Left hindlimb (tissue), 1 donor: ENCODE measurements at places on chromosomes 2 and 18.

GRCh38 chr2:203809084-203809521, 58.5 kb upstream of the CTLA4 start:
- DNase-seq, result no peak

GRCh38 chr18:30676053-30676480, 366.5 kb downstream of the DSC3 start:
- no peak for DNase-seq

GRCh38 chr2:239456940-239457339, 56.1 kb upstream of the HDAC4 start:
- no peak for DNase-seq

- no peak for DNase-seq
Measured at GRCh38 chr2:60317844-60318243, 235.6 kb downstream of the BCL11A start.

GRCh38 chr2:203626952-203627681, 79.3 kb upstream of the CD28 start:
- DNase-seq, result no peak

GRCh38 chr2:183505911-183506310, 381.7 kb downstream of the NUP35 start:
- DNase-seq, result no peak

DNA sequence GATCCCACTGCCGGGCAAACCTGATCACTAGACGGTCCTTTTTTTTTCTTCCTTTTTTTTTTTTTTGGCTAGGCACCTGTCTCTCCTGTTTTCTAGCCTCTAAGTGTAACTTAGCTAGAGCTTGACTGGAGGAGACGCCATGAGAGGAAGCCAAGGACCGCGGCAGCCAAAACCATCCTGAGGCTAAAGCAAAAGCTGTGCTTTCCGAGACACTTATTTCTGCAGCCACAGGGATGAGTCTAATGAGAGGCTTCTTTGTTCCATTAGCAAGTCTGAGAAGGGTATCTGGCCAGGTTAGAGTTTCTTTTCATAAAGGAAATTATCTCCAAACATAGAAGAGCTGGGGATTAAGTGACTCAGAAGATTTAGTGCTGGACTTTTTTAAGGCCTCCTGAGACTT, 7.3 kb upstream of the CXCR4 start:
- DNase-seq, result no peak

DNA sequence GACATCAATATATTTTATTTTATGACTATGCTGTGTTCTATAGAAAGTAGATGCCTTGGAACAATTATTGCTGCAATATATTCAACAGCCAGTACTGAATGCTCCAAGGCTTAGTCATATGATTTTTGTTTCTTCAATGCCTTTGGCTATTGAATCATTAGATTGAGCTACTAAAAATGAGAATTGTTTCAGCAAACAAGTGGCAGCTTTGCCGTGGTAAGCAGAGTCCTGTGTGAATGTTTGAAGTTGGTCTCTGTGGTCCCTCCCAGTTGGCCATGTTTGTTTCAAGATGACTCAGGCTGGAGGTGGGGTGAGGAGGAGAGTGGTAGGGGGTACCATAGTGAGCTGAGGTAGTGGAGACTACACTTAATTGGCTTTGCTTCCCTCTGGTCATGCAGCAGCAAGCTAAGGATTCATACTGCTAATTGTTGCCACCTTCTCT, 198.6 kb upstream of the EPAS1 start:
- no peak for DNase-seq

DNA sequence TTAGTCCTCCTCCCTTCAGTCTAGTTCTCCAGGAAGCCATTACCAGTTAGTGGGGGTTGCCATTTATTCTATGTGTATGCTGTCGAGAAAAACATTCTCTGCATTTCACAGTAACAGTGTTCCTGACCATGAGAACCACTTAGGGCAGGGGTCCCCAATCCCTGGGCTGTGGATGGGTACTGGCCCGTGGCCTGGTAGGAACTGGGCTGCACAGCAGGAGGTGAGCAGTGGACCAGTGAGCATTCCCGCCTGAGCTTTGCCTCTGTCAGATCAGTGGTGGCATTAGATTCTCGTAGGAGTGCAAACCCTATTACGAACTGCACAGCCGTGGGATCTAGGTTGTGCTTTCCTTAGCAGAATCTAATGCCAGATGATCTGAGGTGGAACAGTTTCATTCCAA, 15.8 kb downstream of the ITGA4 start:
- no peak for DNase-seq

DNA sequence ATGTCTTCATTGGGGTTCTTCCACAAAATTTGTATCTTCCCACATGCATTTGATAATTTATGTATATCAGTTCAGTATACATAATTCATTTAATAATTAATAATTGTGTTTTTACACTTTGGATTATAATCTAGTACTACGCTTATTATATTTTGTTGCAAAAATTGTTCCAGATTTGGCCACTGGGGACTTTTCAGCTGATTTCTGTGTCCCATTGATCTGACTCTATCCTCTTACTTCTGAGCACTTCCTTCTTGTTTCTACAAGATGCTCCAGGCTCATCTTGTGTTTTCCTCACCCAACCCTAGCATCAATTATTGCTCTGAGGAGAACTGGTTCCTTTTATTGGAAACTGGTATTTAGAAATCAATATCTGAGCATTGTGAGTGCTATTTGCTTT, 215.3 kb upstream of the CDH19 start:
- DNase-seq, result no peak

DNA sequence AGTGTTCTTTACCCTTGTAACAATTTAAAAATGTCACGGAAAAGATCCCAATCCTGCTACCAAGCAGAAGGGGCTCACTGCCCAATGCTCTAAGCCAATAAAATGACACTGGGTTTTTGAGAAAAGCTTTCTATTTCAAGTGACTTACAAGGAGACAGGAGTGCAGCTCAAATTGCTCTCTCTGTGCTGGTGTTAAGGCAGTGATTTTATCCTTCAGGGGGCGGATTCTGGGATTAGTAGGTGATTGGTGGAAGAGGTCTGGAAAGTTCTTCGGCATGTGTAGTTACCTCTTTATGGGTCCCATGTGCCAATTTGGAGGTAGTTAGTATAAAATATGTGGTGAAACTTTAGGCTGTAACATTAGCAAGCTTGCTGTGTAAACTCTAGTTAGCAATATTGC, 27.4 kb upstream of the MCM6 start:
- DNase-seq, result no peak

DNA sequence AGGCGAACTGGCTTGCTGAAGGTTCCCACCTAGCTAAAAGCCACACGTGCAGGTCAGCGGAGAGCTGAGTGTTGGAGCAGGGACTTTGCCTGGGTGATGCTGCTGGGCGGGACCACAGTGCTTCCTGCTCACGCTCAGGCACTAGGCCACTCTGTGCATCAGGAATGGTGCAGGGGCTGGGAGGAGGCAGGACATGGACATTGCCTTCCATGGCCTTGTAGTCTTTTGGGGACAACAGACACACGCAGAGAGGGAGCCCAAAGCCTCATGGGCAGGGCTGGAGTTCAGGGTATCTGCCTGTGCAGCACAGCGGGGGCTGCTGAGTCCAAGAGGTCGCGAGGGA, 207.2 kb downstream of the ZBTB7C start:
- no peak for DNase-seq

DNA sequence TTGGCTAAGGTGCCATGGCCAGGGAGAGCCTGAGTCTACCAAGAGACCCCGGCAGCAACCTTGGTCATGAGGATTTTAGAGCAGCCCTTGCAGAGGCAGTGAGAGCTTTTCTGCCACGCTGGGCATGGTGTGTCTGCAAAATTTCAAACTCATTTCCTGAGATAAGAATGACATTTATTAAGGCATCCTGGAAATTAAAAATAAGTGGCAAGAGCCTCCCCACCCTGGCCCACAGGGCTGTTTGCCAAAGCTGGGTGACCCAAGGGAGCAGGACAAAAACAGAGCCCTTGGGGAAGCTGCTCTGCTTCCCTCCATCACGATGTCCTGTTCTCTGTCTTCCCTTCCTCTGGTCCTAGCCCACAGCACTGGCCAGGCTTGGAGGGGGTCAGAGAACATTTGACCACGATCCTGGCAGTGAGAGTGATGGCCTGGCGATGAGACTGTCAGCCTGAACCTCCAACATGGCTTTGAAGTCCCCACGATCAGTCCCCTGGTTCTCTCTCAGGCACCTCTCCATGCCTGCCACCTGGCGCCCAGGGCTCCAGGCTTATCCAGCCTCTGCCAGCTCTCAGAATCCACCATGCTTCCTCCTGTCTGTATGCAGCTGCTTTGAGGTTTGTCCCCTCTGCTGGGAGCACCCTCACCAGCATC, 68.9 kb upstream of the RMDN2 start:
- no peak for DNase-seq

GRCh38 chr2:25582077-25582830, 91.1 kb downstream of the DTNB start:
- no peak for DNase-seq

DNA sequence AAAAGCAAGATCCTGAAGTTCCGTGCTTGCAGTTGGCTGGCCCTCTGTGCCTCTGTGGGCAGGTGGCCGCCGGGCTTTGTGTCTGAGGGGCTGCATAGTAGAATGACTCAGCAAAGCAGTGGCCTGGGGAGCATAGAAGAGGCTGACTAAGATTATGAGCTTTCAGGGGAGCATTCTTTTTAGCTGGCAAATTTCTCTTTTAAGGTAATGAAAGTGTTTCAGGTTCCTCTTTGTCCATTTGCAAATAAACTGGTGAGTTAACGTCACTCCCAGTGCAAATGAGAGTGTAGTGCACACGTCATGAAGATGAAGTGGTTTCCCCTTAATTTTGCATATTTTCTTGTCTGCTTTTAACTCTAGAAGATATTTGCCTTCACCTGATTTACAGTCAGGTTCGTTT, 98.6 kb downstream of the BCL2L11 start:
- no peak for DNase-seq

- no peak for DNase-seq
Measured at GRCh38 chr2:199431746-199432213, 26.0 kb downstream of the SATB2 start.

GRCh38 chr2:226256709-226257376, 542.8 kb downstream of the IRS1 start:
- no peak for DNase-seq

GRCh38 chr2:132547090-132547687, 122.8 kb downstream of the LYPD1 start:
- peak; percentile 68 for DNase-seq

DNA sequence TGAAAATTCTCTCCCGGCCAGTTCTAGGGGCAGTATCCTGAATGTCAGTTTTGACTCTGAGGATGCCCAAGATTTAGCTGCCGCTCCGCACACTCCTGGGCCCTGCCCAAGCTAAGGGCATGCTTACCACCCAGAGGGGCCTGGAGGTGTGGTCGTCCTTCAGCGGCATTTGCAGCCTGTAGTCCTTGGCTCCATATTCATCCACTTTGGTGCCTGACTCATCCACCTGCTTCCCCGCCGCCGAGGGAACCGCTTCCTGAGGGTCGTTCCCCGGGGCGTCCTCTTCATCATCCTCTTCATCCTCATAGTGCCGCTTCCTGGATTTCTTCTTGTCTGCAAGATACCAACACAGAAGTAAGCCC, 577 bp downstream of the ERCC3 start:
- no peak for DNase-seq

GRCh38 chr18:13287372-13287771, 68.8 kb downstream of the LDLRAD4 start:
- DNase-seq, result no peak

DNA sequence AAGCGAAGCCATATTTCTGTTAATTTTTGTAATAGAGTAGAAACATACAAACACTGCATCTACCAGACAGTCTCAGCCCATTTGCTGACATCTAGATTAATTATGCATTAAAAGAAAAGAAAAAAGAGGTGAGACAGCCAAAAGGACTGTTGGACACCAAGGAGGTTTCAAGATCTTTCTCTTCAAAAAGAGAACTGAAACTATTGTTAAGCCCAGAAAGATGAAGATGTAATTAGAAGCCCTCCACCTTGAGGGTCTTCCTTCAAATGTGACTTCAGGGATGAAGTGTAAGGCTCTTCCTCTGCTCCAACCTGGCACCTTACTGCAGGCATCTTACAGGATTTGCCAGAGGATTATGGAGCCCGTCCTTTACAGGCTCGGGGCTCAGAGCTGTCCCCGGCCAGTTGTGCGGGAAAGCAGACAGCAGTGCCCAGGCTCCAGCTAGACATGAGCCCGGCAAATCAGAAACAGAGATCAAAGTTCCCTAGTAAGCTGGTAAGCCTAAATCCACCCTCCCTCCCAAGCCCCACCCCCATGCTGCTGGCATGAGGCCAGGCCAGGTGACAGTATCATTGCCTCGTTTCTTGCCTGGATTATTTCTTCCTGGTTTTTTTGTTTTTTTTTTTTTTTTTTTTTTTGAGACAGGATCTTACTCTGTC, 38.9 kb downstream of the ADI1 start:
- no peak for DNase-seq

GRCh38 chr18:44123743-44124142, 556.9 kb upstream of the SETBP1 start:
- DNase-seq, result no peak

DNA sequence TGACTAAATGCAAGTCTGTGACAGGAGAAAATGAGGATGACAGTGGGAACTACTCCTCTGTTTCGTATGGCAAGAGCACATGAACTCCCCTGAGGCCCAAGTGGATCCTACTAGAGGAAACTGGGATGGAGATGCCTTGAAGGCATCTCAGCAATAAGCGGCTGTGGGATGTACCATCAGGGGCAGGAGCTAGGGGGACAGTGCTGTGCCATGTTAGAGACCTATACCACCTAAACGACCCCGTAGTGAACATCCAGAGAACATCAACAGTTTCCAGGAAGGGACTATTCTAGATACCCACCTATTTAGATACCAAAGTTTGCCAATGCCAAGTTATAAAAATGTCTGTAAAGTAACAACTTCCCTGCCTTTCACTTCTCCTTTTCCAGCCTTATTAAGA, 860.8 kb upstream of the ACVR2A start:
- DNase-seq, result no peak

GRCh38 chr18:9708057-9708433, at the start of gene RAB31:
RAB31 (plus strand) TSS chr18:9708301; CDS start chr18:9708406, 105 bp downstream.
- DNase-seq, result peak; percentile 88

DNA sequence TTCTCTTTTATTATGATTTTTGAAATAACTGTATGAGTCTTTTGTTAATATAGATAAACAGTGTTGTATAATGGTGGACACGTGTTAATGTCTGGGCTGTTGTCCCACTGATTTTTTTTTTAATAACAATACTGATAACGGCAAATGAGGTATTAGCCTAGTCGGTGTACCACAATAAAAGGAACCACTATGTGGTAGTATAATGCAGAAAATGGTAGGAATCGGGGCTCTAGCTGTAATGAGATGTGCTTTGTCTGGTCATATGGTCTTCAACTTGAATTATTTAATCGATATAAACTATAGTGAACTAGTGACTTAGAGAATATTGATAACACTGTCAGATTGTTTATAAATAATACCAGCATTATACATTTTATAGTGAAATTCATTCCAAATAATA, 517.9 kb upstream of the SPHKAP start:
- DNase-seq, result no peak
